ENCODE measurements at places on chromosomes 5 and 9.

- no peak for DNase-seq
These were observed 149.2 kb upstream of the CDKN2B start for GRCh38 chr9:22158271-22158670.

GRCh38 chr9:137453643-137454081 is 5.5 kb downstream of the NSMF start:
- DNase-seq, result peak; percentile 53

- DNase-seq, result peak; percentile 59
These were observed 14.2 kb upstream of the KIF27 start for GRCh38 chr9:83935276-83935935.

DNA sequence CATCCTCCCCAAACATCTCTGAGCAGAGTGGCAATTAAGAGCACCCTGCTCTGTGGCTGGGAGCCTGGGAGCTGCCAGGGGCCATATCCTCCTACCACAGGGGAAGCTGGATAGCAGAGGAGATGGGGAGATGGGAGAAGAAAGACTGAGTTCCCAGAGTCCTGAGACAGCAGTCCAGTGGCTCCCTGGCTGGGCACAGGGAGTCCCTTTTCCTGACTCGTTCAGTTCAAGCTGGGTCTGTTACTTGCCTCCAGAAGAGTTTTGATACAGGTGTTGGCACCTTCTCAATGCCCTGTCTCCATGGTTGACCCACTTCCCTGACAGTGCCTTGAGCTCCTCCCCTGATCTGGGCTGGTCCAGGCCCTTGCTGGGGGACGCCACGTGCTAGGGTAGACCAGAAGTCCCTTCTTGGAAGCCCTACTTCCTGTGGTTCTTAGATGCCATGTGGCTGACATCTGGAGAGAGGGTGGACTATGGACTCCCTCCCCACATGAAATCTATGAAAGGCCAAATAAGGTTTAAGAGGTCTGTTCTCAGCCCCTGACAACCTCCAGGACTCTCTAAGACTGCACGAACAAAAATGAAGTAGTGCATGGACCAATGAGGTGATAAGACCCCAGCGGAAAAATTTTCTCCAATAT is 166.2 kb downstream of the AUH start:
- no peak for DNase-seq

DNA sequence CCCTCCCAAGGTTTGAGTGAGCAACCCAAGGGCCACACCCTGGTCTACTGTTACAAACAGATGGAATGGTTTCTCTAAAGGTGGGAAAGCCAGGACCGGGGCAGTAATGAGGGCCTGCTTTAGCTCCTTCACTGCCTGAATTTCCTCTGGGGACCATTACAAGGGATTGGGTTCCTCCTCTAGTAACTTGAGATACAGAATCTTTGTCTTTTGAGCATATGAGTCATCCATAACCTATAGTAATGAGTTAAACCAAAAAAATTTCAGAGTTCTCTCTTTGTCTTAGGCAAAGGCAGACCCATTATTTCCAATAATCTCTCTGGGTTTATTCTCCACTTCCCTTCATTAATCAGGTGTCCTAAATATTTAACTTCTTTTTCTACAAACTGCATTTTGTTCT is 618.8 kb downstream of the HINT1 start:
- no peak for DNase-seq

GRCh38 chr5:58493141-58493540 is 1.9 kb downstream of the GAPT start:
- no peak for DNase-seq

DNA sequence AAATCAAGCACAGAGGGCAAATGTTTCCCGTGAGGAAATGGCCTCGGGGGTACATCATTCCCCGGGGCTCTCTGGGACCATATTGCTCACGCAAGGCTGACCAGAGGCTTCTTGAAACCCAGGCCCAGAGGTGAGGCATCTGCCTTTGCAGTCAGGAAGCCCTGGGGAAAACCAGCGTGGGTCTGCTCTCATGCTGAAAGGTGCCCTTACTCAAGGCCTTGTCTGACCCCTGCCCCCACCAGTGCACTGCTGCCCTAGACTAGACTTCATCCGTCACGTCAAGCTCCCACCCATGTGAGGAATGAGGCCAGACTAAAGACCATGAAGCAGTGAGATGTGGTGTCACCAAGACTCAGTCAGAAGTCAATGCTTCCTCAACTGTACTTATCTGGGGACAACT is 66.1 kb downstream of the PAX5 start:
- no peak for DNase-seq

DNA sequence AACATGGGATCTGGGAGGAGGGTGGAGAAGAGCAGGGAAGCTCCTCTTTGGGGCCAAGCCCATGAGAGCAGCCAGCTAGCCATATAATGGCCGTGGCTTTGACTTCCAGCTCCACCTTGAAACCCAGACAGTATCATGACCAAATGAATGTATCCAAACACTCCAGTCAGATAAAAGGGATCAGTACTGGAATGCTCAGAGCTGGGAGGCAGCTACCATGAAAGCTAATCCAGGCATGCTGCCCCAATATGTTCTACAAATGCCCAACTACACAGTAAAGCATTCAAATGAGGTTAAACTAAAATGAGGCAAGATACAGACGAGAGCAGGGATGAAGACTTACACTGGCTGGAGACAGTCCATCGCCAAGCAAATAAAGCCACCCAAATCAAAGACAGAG is 69.4 kb downstream of the FRMD3 start:
- DNase-seq, result no peak

DNA sequence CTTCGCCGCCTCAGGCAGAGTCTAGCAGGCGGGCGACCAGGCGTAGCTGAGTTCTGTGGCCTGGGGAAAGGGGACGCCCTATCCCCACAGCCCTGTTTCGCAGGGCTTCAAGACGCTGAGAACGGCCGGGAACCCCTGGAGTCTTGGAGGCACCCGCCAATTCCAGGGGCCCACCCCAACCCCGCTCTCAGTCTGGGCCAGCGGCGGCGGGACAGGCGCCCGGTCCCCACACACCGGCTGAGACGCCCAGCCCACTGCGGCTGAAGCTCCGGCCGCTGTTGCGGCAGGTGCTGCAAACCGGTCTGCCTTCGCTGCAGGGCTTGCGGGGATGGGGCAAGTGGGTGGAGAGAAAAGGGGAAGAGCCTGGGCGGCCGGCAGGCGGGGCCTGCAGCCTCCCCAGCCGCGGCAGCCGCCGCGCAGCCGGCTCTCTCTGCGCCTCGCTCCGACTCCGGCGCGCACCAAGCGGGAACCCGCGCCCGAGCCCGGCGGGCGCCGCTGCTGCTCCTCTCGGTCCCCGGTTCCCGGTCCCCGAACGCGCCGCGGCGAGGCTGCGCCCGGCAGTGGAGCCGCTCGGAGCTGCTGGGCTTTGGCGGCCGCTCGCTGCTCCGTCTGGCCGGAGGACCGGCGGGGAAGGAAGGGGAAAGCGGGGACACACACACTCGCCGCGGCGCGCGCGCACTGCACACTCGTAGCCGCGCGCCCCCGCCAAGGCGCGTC is at the start of gene PIP5K1B:
Gene PIP5K1B, plus strand, starts transcription at position 427 of the 717 bp plus-strand sequence. CDS start 117,375 bp downstream, outside the sequence.
- peak; percentile 27 for DNase-seq

DNA sequence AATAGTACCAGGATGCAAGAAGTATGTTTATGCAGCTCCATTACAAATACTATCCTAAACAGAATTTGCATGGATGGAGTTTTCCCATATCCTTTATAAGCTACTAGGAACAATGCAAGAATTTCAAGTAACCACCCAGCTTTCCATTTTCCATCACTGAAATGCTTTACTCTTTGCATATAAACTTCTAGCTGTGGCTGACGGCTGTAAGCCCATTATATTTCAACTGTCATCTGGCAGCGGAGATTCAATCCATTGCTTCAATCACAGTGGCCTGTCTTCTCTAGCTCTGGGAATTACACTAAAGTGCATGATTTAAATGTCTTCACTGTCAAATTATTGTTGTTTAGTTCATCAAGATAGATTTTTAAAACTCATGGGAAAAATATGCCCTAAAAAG is 64.2 kb upstream of the PAM start:
- no peak for DNase-seq

DNA sequence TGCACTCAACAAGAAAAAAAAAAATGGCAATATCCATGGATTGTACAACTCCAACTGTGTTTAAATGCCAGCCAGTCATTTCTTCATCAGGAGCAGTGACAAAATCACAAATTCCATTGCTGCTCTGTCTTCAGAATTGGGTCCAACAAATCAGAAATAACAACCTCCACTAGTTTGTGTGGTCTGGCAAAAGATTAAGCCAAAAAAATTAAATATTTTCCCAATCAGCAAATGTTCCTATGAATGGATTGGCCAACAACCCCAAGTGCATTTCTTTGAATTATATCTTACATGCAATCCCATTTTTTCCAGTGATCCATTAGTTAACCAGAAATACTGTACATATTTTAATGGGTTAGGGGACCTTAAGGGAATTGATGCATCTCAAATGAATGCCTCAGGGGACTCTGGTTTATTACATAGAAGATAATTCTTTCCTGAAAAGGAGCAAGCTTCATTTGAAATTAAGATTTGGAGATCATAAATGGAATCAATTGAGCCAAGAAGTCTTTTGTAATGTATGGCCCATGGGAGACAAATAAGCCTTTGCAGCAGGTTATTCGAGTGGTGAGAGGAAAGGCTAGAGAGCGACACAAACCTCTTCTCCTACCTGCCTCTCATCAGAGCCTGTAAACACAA is 131.8 kb downstream of the TLE1 start:
- no peak for DNase-seq

DNA sequence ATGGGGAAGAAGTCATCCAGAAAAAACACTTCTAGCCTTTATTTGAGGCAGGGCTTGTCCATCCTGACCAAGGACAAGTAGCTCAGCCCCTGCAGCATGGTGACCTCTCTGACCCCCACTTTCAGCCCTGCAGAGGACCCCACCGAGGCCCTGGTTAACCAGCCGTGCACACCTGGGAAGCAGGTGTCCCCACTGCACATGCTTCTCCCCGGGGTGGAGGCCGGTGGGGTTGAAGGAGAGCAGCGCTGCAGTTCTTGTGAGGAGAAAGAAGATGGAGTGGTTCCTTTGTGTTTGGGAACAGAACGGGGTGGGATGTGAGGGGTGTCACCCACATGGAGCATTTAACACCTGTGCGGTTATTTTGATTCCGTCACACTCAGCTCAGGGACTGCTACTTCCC is 21.1 kb upstream of the ZBTB34 start:
- no peak for DNase-seq

GRCh38 chr9:77510666-77511065 is 137.5 kb downstream of the GNA14 start:
- DNase-seq, result no peak

- no peak for DNase-seq
These were observed 8.9 kb downstream of the ZBTB34 start for GRCh38 chr9:126869368-126869767.

DNA sequence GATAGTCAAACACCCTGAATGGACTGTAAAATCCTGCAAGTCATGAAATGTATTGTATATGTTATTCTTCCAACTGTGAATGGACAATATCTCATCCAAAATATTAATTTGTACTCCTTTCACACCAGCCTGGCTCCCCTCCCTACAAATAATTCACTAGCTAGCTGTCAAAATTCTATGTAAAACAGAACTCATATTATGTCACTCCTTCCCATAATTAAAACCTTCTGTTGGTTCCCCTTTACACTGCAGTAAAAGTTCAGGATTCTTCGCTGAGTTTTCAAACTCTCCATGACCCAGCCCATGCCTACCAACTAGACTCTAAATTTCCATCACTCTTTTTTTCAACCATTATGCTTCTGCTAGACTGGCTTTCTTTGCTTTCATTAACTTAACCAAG is 857.1 kb downstream of the TAF11L14 start:
- no peak for DNase-seq

GRCh38 chr5:141260458-141261237 is 15.5 kb downstream of the PCDHB15 start:
- no peak for DNase-seq

- no peak for DNase-seq
These were observed 59.4 kb upstream of the C5orf46 start for GRCh38 chr5:147965715-147966114.

DNA sequence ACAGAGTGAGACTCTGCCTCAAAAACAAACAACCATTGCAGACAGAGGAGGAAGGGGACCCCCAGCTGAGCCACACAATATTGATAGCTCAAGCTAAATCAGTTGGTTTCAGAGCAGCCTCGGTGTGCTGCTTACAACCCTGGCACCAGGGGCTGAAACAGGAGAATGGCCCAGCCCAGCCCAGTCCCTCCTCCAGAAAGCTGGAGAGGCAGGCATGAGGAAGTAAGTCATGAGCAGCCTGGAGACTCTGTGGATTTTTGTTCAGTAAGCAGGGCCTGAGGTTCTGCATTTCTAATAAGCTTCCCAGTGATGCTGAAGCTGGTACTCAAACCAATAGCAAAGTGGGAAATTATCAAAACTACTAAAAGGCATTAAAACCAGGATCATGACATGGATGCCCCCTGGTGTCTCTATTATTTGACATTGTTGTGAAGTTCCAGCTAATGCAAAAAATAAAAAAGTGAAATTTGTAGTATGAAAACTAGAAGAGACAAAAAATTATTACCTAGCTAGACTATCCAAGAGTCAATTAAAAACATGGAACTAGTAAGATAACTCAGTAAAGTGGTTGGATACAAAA is 14.2 kb downstream of the PRRT1B start:
- no peak for DNase-seq

DNA sequence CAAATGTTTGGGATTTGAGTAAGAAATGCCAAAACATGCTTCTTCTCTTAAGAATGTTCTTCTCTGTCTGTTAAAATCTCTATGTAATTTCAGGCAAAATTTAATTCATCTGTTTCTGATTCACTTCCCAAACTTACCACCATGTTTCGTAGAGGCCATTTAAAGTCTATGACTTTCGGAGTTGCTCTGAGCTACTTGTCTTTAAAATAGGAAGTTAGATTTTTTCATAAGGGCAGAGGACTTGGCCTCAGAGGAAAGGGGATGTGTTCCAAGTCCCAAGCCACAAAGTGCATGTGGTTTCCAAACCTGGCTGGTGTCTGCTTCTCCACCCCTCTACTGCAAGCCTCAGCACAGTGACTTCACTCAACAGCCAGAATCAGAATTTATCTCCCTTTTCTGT is 111.3 kb upstream of the ADRA1B start:
- DNase-seq, result no peak

GRCh38 chr5:57416278-57416994 is 66.2 kb downstream of the ACTBL2 start:
- DNase-seq, result no peak

- DNase-seq, result peak; percentile 14
These were observed at the start of gene TNFSF15 for GRCh38 chr9:114805670-114806525. Gene TNFSF15, minus strand, starts transcription at chr9:114806039. Its CDS starts 27 bp downstream, at chr9:114806012.

GRCh38 chr5:174234388-174234787 is 188.9 kb downstream of the NSG2 start:
- no peak for DNase-seq

- DNase-seq, result no peak
These were observed 39.2 kb downstream of the INSL6 start for GRCh38 chr9:5146241-5146640.

- no peak for DNase-seq
These were observed 3.3 kb downstream of the ACSL6 start for GRCh38 chr5:132008163-132008473.

GRCh38 chr5:153823036-153823435 is 215.7 kb downstream of the FAM114A2 start:
- no peak for DNase-seq

DNA sequence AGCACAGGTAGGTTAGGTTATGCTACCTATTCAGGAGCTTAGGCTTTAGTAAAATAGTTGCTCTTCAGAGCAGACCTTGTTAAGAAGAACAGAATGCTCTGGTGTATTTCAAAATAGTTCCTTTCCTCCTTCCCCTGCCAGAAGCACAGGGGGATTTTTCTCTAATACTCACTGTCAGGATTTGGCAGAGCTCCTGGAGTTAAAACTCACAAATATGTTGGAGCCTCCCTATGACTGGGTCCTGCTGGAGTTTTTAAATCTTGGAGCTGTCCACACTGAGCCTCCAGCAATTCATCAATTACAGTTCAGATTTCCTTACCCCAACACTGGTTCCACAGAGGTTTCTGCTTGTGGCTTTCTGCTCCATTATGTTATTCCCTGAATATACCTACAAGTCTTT is 1233.8 kb upstream of the WWC1 start:
- DNase-seq, result no peak
